Hair follicular keratinocyte (primary cell): ENCODE measurements at places on chromosomes 6 and 20. TPM values are rescaled to one million over a fixed set of nuclear protein-coding genes. Genes with fewer than 3 reads are reported as not detected.

The C20orf141 gene
- not detected in 2 replicates for total RNA-seq

The SLC26A8 gene
- not detected in 2 replicates for total RNA-seq

The ARMC12 gene
- total RNA-seq: 0.23 TPM in 1 of 2 replicates, not detected in the other

The IFT52 gene
- 10.6 and 18.2 TPM in 2 replicates for total RNA-seq

The EGFL8 gene
- 0.57 and 1.0 TPM in 2 replicates for total RNA-seq

The IYD gene
- total RNA-seq: not detected in 2 replicates

The KHDC1L gene
- not detected in 2 replicates for total RNA-seq

The PSORS1C2 gene
- total RNA-seq: not detected in 2 replicates

The TIAM2 gene
- total RNA-seq: 1.3 and 6.2 TPM in 2 replicates

The TSPYL1 gene
- 82.8 and 87.4 TPM in 2 replicates for total RNA-seq

The EYA4 gene
- total RNA-seq: not detected in 2 replicates

The OTOR gene
- not detected in 2 replicates for total RNA-seq

The CST4 gene
- total RNA-seq: not detected in 2 replicates

The BPIFA1 gene
- not detected in 2 replicates for total RNA-seq

The PNPLA1 gene
- total RNA-seq: 0.16 TPM in 1 of 2 replicates, not detected in the other

The GSTA2 gene
- total RNA-seq: not detected in 2 replicates

The SLC13A3 gene
- total RNA-seq: 7.9 and 9.2 TPM in 2 replicates

The RHAG gene
- total RNA-seq: not detected in 2 replicates

The CST2 gene
- not detected in 2 replicates for total RNA-seq

The TREM2 gene
- total RNA-seq: 3.5 and 5.7 TPM in 2 replicates

The SCRT2 gene
- total RNA-seq: not detected in 2 replicates

The RAD21L1 gene
- not detected in 2 replicates for total RNA-seq

The PROCR gene
- 151 and 162 TPM in 2 replicates for total RNA-seq

The ARG1 gene
- total RNA-seq: not detected in 2 replicates

The CASS4 gene
- total RNA-seq: not detected in 2 replicates

The FAM209A gene
- total RNA-seq: not detected in 2 replicates

The RBPJL gene
- not detected in 2 replicates for total RNA-seq

The PRSS16 gene
- total RNA-seq: 6.2 and 12.2 TPM in 2 replicates

The PPP1R10 gene
- total RNA-seq: 24.8 and 31.6 TPM in 2 replicates

The REM1 gene
- total RNA-seq: not detected in 2 replicates

The C6orf132 gene
- 16.9 and 17.4 TPM in 2 replicates for total RNA-seq
